ENCODE measurements at places on chromosomes 4 and X.

DNA sequence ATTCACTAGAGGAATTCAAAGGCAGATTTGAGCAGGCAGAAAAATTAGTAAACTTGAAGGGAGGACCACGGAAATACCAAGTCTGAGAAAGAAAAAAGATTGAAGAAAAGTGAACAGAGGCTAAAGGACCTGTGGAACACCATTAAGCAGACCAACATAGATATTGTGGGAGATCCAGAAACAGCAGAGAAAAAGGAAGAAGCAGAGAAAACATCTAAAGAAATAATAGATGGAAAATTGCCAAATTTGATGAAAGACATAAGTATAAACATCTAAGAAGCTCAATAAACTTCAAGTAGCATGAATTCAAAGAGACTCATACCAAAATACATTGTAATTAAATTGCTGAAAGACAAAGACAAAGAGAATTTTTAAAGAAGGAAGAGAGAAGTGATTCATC lies 31.0 kb downstream of the ADAMTS3 start:
- DNase-seq: no peak

DNA sequence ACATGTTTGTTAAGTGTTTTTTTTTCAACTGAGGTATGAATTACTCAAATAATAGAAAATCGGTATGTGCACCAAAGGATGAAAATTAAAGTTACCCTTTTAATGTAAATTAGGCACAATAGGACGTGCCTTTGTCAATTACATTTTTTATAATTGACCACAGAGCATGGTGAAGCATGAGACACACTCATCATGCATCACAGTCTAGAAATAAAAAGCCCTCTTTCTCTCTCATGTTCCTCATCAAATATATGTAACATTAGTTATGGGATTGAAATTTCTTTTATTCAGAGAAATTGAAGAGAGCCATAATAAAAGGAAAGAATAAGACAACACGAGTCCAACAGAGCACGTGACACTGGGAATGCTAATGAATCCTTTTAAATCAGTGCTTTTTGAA lies 3.5 kb downstream of the GNRHR start:
- DNase-seq: no peak

- no peak for DNase-seq
Observed at GRCh38 chr4:36137336-36137735, 107.0 kb downstream of the ARAP2 start.

DNA sequence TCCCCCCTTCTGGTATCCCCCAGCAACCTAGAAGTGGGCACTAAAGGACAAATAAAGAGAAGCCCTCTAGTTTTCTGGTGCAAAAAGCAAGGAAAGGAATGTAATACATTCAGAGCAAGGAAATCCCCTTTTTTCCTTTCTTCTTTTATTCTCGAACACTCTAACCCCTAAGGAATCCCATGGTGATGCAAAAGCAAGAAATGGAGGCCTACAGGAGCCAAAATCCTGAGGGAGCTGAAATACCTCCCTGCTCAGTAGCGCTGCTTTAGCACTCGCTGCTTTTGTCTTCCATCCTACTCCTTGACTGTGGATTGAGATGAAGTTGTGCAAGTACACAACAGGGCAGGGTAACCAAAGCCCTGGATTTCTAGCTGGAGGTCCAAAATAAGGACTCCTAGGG lies 251.0 kb downstream of the PRDM5 start:
- no peak for DNase-seq

- no peak for DNase-seq
Observed at GRCh38 chr4:87835743-87836142, 3.0 kb downstream of the MEPE start.

DNA sequence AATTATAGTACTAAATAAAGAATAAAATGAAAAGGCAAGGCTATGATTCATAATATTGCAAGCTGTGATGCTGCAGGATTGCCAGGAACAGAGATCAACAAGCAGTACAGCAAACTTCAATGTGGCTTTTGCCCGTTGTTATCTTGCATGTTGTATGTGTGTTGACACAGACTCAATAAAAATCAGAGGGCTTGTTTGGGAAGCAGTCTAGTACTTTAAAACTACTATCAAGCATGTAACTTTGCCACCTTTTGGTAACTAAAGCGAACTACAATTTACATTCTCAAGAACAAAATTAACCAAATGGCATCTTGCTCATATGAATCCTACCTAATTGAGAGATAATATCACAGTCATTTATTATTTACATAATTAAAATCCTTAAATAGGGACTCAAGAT lies 79.8 kb upstream of the GPM6A start:
- DNase-seq: no peak

GRCh38 chr4:40183615-40184411 lies 13.0 kb upstream of the RHOH start:
- no peak for DNase-seq

GRCh38 chr4:186593587-186593973 lies 38.2 kb upstream of the MTNR1A start:
- no peak for DNase-seq

- no peak for DNase-seq
Observed at GRCh38 chr4:55758570-55758969, 61.0 kb upstream of the EXOC1L start.

- DNase-seq: no peak
Observed at GRCh38 chr4:162469977-162470376, 306.2 kb upstream of the FSTL5 start.

- DNase-seq: no peak
Observed at GRCh38 chrX:81779701-81780100, 577.8 kb downstream of the SH3BGRL start.

- no peak for DNase-seq
Observed at GRCh38 chr4:76374798-76375197, 46.1 kb downstream of the CCDC158 start.

DNA sequence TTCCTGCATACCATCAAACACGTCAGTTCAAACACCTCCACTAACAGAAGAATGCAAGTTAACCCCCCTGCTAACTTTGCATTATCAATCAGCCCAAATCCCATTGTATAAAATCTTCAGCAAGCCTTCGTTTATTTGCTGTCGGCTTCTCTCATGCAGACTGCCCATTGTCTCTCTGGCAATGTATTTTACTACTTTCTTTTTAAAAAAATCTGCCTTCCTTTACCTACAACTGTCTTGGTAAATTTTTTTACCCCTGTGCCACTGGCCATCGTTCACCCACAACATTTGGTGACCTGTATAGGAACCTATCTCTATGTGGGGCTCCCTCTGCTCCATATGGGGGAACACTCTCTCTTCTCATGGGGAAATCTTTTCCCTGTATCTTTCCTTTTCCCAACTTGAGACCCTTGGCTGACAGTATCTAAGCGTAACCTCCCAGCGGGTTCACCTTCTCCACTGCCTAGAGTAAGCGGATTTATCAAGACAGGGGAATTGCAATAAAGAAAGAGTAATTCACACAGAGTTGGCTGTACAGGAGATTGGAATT lies 244.6 kb downstream of the CPXCR1 start:
- no peak for DNase-seq

- no peak for DNase-seq
Observed at GRCh38 chr4:172109466-172109865, 296.3 kb downstream of the GALNTL6 start.

DNA sequence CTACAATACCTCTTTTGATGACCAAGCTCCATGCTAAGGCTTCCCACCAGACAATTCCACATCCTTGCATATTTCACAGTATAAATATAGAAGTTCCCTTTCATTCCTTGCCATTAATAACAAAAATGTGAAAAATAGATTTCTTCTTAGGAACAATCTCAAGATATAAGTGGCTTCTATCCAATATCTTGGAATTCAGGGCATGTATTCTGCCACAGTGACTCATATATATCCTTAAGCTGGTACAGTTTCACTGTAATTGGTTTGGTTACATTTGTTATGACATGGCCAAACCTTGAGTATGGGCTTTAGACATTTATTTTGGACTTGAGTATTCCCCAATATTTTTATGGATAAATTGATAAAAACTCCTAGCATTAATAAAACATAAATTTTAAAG lies 181.7 kb upstream of the DDX53 start:
- no peak for DNase-seq

DNA sequence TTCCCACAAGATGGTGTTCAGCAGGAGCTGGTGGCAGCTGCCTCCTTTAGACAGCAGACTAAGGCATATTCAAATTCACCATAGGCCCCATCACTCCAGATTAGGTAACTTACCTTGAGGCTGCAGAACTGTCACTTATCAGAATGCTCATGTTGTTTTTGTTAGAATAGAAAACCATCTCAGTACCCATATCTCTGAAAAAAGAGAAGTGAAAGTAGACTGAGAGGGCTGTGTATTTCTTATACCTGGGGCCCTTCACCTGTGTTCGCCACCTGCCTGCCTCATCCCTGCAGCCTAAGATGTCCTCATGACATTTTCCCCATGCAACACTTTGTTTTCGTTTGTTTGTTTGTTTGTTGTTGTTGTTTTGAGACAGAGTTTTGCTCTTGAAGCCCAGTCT lies 32.9 kb upstream of the SPRY1 start:
- DNase-seq: no peak

DNA sequence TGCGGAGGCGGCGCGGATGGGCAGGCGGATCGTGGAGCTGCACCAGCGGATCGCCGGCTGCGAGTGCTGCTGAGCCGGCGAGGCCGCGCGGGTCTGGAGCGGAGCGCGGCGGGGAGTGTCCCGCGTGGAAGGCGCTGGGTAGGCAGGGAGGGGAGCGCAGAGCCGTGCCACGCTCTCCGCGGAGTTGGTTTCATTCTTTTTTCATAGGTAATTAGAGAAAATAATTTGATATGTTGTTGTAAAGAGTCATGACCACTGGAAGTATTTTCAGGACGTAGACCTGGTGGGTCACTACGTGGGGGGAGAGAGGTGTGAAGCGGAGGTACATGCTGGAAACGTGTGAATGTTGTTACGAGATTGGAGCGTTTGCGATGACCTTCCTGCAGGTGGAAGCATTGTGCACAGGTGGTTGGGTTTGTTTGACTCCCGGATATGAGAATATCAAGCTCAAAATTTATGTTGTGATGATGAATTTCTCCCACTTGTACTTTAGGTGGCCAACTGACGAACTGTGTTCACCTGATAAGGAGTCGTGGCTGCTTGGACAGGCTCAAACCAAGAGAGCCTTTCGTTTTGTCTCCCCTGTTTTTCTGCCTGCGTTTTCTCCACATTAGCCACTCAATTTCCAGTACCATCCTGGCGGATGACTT lies 19.1 kb upstream of the S100P start:
- no peak for DNase-seq

GRCh38 chr4:82706349-82707000 lies 92.1 kb downstream of the SCD5 start:
- DNase-seq: no peak

All from activated naive CD4-positive, alpha-beta T cell (primary cell).